ENCODE measurements at places on chromosomes 4 and X.

- no peak for DNase-seq
These were observed 147.2 kb upstream of the WDFY3 start for GRCh38 chr4:85113706-85114105.

DNA sequence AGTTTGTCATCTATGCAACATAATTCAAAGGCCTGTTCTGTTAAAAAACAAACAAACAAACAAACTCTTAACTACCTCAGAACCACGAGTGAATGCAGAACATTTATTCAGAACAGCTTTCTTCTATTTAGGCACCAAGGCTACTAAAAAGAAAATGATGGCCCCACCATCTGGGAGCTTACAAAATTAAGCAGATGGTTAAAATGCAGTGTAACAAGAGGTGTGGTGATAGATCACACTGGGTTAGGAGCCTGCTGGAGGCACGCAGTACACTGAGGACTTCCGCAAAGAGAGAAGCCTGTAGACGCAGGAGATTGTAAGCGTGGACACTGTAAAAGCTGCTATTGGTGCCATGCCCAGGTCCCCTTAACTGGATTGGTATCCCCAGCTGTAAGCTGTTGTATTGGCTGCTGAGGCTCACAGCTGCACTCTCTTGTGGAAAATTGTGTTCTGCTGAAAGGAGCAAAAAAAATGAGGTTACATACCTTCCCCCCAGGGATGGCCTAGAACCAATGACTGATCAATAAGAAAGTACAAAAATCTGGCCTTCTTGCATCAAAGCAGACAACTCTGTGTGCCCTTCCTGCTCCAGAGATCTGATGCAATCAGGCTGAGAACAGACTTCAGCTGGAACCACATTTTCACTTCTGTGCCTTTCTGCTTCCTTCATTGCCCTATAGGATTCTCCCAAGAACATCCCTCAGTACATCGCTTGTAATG lies 60.0 kb downstream of the SHROOM3 start:
- no peak for DNase-seq

DNA sequence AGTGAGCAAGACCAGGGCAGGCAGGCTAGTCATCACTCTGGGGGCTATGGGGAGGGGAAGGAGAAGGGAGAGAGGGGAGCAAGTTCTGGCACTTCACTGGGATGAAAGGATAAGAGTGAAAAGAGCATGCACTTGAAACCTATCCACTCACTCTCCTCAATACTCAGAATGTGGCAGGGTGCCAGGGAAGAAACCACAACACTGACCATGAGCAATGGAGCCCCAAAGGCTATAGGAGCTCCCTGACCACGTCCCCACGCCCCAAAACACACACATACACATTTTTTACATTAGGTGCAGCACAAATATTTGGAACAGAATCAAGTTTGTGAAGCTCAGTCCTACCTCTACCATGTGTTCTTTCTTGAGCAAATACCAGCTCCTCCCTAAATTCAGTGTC lies 132.2 kb downstream of the IDS start:
- DNase-seq, result no peak

GRCh38 chr4:55087009-55087912 lies 38.1 kb downstream of the KDR start:
- DNase-seq, result no peak

DNA sequence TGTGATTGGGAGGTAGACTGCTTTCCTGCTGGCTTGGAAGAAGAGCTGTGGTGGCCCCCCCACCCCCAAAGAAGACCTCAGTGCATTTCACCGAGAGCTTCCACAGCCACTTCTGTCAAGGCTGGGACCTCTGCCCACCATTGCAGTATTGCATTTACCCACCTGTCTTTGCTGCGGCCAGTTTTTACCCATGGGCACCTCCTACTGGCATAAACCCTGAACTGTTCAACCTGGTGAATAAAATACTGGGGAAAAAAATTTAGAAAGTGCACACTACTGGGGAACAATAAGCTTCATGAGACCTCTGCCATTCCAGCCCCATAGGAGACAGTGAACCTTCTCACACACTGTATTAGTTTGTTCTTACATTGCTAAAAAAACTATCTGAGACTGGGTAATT lies 40.3 kb downstream of the ARFIP1 start:
- no peak for DNase-seq

DNA sequence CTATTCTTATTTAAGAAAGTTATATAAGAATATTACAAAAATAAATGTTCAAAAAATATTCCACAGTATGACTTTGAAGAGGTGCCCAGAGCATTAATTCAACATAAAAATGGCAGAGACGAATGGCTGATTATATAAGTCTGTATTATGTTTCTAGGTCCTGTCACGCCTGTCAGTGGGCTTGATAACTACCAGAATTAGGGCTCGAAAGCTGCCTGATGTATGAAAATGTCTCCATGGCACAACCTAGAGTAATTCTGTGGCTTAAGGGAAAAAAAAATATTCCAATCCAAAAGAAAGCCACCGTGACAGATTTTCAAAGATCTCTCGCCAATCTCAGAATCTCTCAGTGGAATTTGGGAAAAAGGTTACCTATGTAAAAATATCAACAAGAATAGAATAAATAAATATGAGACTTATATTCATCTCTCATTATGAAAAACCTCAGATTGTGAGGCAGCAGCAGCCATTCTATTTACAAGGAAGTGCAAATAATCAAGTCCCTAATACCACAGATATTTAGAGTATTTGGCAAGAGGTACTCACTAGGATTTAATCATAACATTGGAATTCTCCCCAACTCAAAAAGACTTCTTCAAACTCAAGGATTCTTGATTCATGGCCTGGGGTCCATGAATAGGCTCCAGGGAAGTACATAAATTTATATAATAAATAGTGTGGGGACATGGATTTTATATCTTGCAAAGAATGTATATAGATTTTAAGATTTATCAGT lies 489.1 kb upstream of the INTU start:
- DNase-seq, result peak; percentile 15

DNA sequence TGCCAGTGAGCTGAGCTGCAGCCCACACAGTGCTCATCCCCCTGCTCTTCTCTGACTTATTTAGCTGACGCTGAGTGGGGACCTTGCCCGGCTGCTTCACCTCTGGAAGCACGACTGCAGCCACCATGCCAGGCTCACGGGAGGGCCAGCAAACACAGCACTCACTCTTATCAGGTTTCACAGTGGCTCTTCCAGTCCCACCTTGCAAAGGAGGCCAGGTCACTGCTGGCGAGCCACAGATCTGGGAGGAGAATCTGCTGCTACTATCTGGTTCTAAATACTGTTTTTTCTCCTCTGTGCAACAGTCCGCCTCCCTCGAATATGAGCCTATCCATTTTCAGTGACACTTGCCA lies 6.7 kb upstream of the SPON2 start:
- no peak for DNase-seq

- DNase-seq, result no peak
These were observed 164.0 kb downstream of the SH3KBP1 start for GRCh38 chrX:19723427-19723826.

DNA sequence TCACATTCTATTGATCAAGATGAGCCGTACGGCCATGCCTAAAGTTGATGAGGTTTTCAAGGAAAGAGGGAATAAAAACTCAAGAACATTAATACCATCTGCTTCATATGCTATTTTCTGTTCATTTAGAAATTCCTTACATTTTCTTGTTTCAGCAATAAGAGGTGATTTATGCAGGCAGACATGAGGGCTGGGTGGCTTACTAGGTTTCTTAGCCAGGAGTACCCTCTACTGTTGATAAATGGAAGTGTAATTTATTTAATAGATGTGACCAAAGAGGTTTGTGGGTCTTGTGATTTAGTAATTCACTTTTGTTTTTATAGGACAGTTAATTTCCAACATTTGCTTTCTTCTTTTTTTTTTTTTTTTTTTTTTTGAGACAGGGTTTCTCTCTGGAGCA lies 6.4 kb upstream of the SMIM9 start:
- DNase-seq, result peak; percentile 18

DNA sequence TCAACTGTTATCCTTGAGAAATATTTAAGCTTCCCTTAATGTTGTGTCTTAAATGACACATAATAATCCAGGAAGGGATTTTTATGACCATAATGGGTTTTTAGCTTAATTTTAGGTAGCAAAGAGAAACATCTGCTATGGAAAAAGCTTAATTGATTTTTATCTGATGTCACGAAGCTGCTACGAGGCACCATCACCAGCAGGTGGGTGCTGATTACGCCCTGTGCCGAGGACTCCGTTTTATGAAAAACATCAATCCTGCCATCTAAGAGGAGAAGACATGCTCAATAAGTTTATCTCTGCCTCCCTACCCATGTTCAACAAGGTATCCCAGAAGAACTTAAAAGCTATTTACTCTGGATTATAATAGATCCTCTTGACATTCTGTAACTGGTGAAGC lies 280.6 kb upstream of the ZFP42 start:
- no peak for DNase-seq

DNA sequence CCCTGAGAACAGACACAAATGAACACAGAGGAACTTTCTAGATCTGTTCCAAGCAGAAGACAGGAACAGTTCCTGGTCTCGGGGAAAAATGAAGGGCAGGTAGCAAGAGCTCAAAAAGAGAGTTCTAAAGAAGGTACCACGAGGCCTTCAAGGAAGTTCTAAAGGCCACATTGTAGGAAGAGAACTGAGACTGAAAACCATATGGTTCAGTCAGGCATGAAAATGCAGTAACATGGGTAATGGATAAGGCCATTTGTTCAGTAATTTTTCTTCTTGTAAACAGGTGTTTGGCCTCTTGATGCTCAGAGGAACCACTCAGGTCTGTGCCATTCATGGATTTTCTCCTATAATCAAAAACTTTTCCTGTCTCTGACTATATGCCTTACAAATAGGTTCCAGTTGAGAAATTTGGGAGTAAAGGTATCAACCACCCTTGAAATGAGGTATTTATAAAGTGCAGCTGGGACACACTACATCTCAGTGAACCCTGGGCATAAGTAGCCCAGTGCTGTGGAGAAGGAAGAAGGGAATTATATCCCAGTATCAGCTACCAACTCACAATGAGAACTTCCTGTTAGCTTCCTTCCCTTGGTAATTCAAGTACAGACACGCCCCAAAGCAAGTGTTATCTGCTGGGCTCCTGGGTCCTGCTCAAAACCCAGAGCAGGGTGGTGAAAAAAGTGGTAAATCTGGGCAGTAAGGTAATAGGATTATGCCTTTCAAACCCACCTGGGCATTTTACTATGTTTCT lies 277.9 kb downstream of the KLHL13 start:
- DNase-seq, result no peak

DNA sequence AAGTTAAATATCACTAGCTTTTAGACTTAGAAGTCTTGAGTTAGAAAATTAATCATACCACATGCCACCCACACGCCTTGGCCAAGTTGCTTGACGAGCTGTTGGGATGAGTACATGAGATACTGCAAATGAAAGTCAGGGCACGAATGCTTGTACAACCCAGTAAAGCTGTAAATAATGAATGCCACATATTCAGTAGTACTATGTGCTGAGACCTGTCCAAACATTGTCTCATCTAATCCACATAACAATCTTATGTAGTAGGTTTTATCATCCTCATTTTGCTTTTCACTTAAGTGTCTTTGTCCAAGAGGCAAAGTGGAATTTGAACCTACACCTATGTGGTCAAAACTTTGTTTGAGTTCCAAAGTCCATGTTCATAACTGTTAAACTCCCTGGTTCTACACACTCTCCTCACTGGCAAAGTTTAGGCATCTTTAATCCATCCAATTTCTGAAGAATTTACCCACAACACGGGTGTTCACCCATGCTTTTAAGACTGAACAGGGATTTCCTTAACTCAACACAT lies 74.1 kb downstream of the LDB2 start:
- DNase-seq, result no peak

- DNase-seq, result no peak
These were observed 331.0 kb upstream of the PCDH10 start for GRCh38 chr4:132818091-132818490.

DNA sequence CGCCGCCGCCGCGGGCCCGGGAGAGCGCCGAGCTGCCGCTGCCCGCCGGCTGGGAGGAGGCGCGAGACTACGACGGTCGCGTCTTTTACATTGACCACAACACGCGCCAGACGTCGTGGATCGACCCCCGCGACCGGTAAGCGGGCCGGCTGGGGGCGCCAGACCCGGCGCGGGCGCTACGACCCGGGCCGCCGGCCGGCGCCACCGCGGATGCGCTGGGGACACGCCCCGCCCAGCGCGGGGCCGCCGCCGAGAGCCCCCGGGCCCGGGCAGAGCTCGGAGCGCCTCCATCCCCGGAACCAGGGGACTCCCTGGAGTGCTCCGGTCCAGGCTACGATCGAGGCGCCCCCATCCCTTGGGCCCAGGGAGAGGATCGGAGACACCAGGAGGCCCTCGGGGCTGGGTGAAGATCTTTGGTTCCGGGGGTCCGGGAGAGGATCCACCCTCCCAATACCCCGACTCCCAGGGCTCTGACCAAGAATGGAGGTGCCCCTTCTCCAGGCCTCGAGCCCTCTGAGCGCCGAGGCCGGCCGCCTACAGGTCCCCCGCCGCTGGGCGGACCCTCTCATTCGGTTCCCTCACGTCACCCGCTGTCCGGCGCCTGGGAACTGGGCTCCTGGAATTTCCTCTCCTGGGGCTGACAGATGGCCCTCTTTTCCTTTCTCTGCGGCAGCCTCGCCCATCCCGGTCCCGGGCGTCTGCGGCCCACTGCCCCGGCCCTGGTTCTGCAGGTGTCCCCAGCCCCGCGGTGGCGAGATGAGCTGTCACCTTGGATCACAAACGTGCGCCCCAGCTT lies 48.8 kb downstream of the CLDN34 start:
- no peak for DNase-seq

- no peak for DNase-seq
These were observed 81.8 kb upstream of the TEX13A start for GRCh38 chrX:105302246-105302645.
